Stimulated activated CD4-positive, alpha-beta T cell treated with anti-CD3 and anti-CD28 coated beads, Interleukin-1b, Interleukin-23, amount 100 ng/mL, for 24 hours (primary cell): ENCODE measurements at places on chromosomes 5 and 9.

DNA sequence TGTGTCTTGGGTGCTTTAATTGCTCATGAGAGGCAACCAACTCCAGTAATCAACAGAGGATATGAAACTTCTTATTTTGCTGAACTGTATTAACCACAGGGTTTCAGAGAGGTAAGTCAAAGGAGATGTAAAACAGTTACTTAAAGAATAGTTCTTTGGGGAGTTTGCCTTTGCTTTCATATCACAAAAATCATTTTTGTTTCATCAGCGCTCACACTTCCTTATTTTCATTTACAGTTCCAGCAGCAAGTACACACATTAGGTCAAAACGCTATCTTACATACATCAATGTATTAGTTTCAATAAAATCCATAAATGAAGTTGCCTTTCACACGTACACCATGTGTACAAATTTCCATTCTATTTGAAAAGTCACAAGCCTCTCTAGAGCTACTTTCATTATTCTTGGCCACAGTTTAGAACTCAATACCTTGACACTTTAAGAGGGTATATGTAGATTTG lies 50.1 kb downstream of the ST8SIA4 start:
- DNase-seq, result no peak

GRCh38 chr9:108953983-108954574 lies 19.9 kb downstream of the ABITRAM start:
- no peak for DNase-seq

DNA sequence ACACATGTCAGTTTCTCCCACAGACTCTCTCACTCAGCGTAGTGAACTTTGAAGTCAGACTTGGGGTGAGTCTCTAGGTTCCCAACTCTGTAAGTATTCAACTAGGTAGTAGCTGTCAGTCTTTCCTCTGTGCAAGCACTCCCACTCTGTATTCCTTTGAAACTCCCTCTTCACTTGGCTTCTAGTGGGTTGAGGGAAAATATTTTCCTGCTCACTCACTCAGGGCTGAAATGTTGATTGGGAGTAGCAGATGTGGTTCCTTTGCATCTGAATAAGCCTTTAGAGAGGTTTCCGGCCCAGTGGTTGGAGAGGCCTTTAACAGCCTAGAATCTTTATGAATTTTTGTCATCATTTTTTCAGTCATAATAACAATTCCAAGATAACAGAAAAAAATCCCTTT lies 18.1 kb upstream of the ARRDC3 start:
- DNase-seq, result no peak

- DNase-seq, result no peak
Observed at GRCh38 chr9:11340654-11341053, 727.9 kb upstream of the PTPRD start.

DNA sequence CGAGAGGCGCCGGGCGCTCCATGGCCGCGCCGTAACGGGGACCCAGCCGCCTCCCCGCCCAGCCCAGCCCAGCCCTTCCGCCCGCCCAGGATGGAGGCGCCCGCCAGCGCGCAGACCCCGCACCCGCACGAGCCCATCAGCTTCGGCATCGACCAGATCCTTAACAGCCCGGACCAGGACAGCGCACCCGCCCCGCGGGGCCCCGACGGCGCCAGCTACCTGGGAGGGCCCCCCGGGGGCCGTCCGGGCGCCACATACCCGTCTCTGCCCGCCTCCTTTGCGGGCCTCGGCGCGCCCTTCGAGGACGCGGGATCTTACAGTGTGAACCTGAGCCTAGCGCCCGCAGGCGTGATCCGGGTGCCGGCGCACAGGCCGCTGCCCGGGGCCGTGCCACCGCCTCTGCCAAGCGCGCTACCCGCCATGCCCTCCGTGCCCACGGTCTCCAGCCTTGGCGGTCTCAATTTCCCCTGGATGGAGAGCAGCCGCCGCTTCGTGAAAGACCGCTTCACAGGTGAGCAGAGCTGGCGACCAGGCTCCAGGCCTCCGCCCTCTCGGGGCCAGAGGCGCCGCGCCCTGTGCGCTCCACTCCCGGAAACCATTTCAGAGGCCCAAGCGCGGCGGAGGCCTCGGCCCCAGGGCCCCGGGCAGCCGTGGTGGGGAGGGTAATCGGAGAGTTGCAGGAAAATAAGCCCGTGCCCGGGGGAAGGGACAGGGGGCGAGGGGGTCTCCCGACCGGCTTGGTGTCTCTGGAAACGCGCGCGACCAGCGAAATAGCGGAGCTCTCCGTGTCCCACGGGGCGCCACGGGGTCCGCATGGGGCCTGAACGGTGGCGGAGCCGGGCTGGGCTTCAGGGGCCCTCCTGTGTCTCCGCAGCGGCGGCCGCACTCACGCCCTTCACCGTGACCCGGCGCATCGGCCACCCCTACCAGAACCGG lies 496 bp downstream of the TLX3 start:
- DNase-seq, result no peak

GRCh38 chr5:72005671-72006070 lies 101.6 kb upstream of the MAP1B start:
- no peak for DNase-seq

- DNase-seq, result no peak
Observed at GRCh38 chr5:84215521-84215920, 169.2 kb downstream of the EDIL3 start.

- DNase-seq, result no peak
Observed at GRCh38 chr5:21773456-21773855, 1079.7 kb downstream of the CDH12 start.

GRCh38 chr5:149651686-149652085 lies 70.4 kb downstream of the ARHGEF37 start:
- no peak for DNase-seq

- DNase-seq, result peak; percentile 100
Observed at GRCh38 chr9:136790640-136791515, at the start of gene TMEM141. TSS of gene TMEM141 (plus strand) at chr9:136791344. CDS start at chr9:136791371, 27 bp downstream.

DNA sequence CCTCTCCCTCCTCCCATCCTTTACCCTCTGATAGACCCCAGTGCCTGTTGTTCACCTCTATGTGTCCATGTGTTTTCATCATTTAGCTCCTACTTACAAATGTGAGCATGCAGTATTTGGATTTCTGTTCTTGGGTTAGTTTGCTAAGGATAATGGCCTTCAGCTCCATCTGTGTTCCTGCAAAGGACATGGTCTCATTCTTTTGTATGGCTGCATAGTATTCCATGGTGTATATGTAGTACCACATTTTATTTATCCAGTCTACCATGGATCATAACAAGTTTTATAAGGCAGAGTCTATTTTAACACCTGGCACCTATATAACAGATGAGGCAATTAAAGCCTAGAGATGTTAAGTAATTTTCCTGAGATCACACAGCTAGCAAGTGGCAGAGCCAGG lies 7.4 kb downstream of the YTHDC2 start:
- DNase-seq, result no peak

GRCh38 chr5:2738156-2738699 lies 13.2 kb downstream of the IRX2 start:
- no peak for DNase-seq

GRCh38 chr5:5344606-5345005 lies 77.9 kb upstream of the ICE1 start:
- no peak for DNase-seq

DNA sequence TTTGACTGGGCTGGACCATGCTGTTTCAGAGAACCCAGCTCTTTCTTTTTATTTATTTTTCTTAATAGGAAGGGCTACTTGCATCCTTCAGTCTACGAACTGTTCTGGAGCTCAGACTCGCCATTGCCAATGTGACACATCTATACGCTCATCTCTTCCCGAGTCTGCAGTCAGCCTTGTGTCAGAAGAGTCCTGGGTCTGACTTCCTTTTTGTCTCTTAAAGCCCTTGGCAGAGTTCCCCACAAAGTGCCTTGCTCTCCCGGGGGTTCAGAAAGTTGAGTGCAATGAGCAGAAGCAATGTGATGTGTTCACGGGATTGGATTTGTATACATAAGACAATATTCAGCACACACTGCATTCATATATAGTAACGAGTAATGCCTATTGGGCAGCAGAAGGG lies 140.4 kb downstream of the ATPSCKMT start:
- no peak for DNase-seq

DNA sequence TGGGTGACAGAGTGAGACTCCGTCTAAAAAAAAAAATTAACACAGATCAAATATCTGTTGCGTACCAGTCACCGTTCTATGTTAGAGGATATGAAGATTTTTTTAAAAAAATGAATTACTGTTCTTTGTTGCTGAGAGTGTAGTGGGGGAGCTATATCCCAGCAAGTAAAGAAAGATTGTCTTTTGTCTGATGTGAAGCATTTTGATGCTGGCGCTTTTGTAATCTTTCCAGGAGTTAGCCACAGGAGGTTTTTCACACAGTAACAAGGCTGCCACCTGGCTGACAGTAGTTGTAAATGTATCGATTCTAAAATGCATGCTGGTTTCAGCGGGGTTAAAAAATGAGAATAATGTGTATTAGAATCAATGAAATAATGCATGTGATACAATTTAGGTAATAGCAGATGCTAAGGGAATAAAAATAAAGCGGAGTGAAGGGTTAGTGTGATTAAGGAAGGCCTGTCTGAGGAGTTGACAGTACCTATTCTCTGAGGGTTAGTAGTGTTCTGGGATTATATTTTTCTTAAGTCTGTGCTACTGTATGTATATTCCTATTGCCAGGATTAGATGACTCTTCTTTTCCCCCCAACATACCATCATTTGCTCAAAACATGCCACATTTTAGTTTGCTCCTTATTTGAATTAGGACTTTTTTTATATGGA lies 3.4 kb downstream of the LMNB1 start:
- DNase-seq, result peak; percentile 15

- DNase-seq, result no peak
Observed at GRCh38 chr9:69674112-69674685, 2.0 kb upstream of the APBA1 start.

GRCh38 chr9:83167126-83167525 lies 104.2 kb upstream of the RASEF start:
- no peak for DNase-seq

GRCh38 chr9:34690983-34691935 lies at the start of gene CCL19:
TSS of gene CCL19 (minus strand) at chr9:34691276. CDS start at chr9:34691139, 137 bp downstream.
- no peak for DNase-seq

DNA sequence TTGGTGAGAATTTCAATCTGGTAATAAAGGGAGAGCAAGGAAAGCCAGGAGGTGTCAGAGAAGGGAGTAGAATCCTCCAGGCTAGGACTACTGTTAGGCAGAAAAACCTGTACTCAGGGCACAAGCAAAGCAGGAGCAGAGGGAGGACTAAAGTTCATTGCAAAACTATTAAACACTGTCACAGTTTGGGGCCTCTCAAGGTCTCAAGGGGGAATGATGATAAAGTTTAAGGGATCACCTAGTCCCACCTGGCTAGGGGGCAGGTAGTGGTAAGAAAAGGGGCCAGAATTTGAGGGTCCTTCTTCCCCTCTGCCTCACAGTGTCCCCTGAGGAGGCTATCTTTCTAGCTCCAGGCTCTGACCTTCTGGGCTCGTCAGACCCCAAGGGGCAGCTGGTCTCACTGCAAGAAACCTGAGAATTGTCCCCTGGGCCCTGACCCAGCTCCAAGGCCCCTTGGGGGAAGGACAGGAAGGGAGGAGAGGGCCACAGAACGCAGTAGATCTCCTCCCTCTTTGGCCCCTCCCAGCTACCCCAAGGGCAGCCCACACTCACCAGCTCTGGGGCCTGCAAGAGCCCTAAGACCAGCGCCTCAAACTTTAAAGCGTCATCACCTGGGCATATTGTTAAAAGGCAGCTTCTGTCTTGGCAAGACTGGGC lies 974 bp downstream of the CCDC69 start:
- DNase-seq, result no peak

DNA sequence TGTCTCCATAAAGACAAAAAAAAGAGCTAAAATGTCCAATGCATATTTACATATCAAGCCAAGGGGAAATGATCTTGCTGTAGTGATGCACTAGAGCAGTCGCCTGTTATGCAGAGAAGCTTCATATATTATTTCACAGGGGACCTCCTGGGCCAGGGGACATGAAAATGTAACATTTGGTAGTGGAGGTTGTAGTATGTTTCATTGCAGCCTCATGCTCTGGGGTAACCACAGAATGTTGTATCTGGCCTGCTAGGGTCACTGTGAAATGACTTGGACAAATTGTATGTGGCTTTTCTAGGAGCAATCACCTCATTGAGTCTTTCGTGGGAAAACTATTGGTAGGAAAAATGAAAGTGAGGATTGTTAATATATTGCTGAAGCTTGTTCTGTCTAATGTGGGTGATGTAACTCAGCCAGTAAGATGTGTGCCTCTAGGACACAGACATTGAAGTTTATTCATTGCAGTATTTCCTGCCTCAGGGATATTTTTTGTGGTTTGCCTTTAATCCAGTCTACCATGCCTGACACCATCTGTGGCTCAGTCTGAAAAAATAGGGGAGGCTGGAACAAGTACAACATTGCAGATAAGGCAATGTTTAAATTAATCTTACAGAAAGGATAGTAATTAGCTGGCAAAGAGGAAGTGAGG lies 430.8 kb upstream of the TNC start:
- DNase-seq, result no peak

- DNase-seq, result no peak
Observed at GRCh38 chr9:11097020-11097419, 484.2 kb upstream of the PTPRD start.

DNA sequence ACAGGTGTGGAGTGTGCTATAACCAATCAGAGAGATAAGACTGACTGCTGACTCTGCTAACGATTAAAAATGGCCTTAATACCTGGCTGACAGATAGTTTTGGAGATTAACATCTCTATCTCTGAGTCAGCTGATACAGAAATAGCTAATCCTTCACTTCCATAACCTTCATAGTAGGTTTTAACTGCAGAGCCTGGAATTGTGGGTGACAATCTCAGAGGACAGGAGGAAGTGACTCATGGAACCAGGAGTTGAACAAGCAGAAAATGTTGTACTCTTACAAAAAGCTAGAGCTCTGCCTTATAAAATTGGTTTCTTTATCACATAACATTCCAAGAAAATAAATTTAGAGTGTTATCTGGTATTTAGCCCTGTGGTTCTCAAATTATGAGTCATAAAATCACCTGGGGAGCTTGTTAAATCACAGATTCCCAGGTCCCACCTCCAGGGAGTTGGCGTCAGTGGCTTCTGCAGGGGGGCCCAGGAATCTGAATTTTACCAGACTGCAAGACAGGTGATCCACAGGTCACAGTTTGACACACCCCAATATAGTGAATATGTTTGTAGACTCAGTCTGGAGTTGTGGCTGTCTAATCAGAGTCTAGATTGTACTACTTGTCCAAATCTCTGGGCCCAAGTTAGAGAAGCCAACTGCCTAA lies 44.4 kb upstream of the AFAP1L1 start:
- no peak for DNase-seq

DNA sequence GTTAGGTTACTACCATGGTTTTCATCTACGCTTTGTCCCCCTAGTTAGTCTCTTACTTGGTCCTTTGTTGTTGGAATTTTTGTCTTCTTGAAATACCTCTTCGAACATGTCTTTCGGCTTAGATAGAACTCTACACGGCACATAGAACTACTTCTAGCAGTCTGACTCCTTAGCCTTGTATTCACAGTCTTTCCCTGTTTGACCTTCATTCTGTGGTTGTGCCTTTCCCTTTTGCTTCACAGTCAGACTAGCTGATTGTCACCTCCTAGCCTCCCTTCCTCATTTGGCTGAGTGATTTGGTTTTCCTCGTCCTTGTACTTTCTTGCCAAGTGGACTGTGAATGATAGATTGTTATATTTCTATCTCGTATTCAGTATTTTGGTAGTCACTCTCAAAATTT lies 10.7 kb downstream of the SMAD5 start:
- no peak for DNase-seq

GRCh38 chr9:80843028-80843427 lies 846.3 kb downstream of the TLE1 start:
- DNase-seq, result no peak

GRCh38 chr9:127500399-127500798 lies 49.1 kb downstream of the LRSAM1 start:
- DNase-seq, result no peak
